ENCODE measurements at places on chromosomes 6 and 20.

DNA sequence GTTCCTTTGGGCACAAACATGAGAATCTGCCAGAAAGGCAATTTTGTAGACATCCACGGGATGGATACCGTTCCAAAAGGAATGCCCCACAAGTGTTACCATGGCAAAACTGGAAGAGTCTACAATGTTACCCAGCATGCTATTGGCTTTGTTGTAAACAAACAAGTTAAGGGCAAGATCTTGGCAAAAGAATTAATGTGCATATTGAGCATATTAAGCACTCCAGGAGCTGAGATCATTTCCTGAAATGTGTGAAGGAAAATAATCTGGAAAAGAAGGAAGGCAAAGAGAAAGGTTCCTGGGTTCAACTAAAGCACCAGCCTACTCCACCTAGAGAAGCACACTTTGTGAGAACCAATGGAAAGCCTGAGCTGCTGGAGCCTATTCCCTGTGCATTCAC, 103.9 kb upstream of the ARG1 start:
- no peak for DNase-seq

DNA sequence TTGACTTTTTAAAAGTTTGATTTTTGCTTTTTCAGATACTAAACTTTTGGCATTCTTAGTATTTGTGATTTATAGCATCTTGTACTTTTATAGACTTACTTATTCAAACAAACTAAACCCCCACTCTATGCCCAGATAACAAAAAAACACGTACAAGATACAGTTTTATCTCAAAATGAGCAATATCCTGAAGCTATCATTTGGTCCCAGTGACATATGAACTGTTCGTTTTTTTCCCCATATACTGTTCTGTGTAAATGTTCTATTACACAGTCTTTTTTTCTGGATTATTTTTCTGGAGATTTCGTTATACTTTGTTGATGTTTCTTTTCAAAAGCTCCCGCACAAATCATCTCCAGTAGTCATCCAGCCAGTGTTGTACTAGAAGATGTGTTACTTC, 27.3 kb upstream of the SERINC3 start:
- DNase-seq: no peak

- peak; percentile 48 for DNase-seq
These were observed 164.1 kb downstream of the FRK start for GRCh38 chr6:115896538-115897129.

- DNase-seq: peak; percentile 93
These were observed 31.4 kb downstream of the FOXP4 start for GRCh38 chr6:41577356-41578216.

All from NCI-H146 (cell line).